Activated gamma-delta T cell (primary cell): ENCODE measurements at places on chromosomes 13 and 19.

- no peak for DNase-seq
These were observed 109.5 kb upstream of the SPATA13 start for GRCh38 chr13:24050796-24051715.

GRCh38 chr19:6697291-6697690 lies 23.2 kb downstream of the C3 start:
- no peak for DNase-seq

DNA sequence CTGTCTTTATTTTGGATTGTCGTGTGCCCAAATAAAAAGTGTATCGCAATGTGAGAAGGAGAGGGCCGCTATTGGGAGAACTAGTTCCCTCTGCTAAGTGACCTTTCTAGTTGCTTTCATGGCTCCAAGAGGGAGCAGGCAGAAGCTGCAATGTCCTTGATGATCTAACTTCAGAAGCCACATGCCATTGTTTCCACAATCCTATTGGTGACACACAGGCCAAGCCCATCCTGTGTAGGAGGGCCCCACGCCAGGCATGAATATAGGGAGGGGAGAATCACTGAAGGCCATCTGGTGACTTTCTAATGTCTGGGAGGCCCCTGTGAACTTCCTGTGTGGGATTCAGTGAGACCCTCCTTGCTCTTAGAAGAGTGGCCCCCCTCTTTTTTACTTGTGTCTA lies 47.8 kb upstream of the KPNA3 start:
- no peak for DNase-seq

DNA sequence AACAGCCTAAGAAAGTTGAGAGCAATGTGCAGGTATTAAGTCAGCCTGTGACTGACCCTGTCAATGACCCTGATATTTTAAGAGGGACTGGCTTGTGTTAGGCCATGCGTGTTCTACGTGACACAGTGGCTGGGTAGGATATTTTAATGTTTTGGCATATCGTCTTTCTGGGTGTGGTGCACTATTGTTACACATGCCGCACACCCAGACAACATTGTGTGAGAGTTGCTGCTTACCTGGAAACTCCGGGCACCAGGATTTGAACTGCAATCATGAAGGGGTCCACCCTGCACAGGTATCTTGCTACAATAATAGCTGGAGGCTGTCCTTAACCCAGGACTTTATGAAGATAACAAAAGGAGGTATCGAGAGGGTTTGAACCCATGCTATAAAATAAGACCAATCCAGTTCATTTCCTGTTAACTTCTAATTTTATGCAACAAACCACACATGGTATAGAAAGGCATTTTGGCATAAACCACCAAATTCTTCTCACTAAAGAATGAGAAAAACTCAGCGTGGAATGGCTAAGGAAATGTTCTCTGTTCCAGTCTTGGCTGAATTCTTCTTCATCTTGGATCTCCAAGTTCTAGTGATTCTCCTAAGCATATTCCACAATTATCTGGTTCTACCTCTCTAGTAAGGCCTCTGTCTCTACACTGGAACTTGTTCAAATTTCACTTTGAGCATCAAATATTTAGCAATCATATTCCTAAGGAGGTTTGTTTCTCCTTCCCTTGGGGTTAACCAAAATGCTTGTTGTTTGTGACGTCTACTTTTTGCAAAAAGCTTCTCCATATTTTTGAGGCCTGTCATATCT lies 38.7 kb upstream of the POMP start:
- DNase-seq, result no peak

DNA sequence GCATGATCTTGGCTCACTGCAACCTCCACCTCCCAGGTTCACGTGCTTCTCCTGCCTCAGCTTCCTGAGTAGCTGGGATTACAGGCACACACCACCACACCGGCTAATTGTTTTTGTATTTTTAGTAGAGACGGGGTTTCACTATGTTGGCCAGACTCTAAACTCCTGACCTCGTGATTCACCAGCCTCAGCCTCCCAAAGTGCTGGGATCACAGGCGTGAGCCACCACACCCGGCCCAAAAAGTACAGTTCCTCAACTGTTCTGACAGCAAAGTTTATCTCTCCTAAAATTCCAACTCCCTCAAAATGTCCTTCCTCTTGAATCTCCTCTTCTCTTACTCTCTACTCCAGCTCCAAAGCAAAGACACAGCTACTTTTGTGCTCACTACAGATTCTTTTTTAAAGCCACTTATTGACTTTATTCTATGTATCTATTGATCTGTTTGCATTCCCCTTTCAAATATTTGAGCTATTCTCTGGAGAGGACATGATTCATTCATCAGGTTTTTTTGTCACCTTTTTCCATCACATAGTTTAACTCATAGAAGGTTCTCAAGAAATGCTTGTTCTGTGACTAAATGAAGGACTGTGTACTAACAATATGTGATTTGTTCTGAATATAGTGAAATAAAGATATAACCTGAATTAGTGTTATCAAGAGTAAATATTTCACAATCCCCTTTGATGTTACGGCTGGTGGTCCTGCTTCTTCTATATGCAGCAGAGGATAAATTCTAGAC lies 142.2 kb downstream of the TBC1D4 start:
- no peak for DNase-seq

- no peak for DNase-seq
These were observed 17.9 kb downstream of the GAS6 start for GRCh38 chr13:113845723-113846635.

DNA sequence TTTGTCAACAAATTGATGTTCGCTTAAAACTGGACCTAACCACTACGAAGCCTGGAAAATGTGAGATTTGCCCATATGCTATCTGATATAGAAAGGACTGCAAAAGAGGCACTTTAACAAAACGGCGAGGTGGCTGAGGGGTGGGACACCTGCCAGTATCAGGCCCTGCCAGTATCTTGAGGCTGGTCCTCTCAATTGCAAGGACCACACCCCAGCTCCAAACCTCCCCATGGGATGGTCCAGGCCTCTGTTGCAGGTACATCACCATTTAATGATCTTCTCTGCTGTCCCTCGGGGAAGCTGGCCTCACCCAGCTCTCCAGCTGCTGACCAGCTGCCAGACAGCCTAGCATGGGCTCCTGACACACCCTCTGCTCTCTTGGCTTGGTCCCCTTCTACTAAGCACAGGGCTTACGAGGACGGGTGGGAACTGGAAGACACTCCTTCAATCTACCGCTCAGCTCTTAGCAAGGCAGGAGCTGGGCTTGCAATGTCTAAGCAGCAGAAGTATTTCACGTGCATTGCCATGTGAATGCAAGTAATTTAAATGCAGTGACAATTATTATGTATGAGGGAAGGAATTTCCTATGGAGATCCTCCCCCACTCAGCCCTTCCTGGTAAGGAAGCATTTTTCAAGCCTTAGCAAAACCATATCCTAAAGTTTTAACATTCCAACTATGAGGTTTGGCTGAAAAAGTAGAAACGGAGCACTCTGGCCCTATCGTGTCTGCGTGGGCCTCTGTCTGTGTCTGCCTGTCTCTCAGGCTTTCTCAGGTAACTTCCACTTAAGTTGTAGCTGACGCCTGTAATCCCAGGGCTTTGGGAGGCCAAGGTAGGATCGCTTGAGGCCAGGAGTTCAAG lies 63.9 kb downstream of the LATS2 start:
- no peak for DNase-seq

GRCh38 chr13:111165241-111166010 lies 50.3 kb downstream of the ARHGEF7 start:
- DNase-seq, result no peak

DNA sequence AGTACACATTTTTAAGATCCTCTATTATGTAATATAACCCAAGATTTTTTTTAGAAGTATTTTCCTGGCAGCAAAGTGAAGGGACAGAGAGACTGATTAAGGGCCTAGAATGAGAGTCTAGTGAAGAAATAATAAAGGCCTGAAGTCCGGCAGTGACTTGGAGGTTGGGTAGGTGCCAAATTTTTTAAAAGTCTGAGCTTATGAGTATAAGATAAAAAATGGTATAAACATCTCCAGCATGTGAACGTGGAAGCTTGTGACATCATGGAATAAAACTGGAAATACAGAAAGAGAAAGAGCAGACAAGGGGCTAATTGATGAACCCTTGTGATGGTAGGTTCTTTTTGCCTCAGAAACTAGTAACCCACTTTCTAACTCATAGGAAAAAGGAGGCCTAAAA lies 174.6 kb downstream of the SUCLA2 start:
- DNase-seq, result no peak

DNA sequence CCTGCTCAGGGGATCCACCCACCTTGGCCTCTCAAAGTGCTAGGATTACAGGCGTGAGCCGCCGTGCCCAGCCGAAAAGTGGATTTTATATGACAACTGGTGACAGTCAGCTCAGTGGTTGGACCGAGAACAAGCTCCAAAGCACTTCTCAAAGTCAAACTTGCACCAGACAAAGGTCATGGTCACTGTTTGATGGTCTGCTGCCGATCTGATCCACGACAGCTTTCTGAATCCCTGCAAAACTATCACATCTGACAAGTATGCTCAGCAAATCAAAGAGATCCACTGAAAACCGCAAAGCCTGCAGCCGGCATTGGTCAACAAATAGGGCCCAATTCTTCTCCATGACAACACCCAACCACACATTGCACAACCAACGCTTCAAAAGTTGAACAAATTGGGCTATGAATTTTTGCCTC lies 21.6 kb upstream of the NAA16 start:
- DNase-seq, result no peak

GRCh38 chr19:50721441-50722137 lies 1.6 kb upstream of the CLEC11A start:
- DNase-seq, result no peak

DNA sequence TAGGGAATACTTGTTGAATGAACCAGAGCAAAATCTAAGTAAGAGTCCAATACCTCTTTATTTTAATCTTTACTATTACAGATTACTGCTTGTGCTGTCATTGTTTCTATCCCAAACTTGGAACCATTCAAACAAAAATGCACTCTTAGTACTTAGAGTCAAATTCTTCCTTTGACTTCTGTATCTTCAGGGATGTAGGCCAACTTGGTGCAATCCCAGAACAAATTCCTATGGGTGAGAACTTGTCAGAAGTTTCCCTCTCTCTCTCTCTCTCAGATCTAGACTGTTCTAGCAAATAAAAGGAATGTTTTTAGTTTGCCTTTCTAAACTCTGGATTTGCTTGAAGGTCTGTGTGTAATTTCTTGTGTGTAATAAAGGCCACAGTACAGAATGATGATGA lies 329.0 kb upstream of the TMTC4 start:
- no peak for DNase-seq

GRCh38 chr13:20924758-20925394 lies 22.3 kb upstream of the XPO4 start:
- DNase-seq, result no peak
